ENCODE measurements at places on chromosomes 2 and 18. TPM values are rescaled to one million over a fixed set of nuclear protein-coding genes. Genes with fewer than 3 reads are reported as not detected.

RAB10 gene
- total RNA-seq, result 91.9 TPM

LINC00305 gene
- not detected for total RNA-seq

C2orf78 gene
- not detected for total RNA-seq

SLC39A6 gene
- total RNA-seq, result 11.4 TPM

UGT1A4 gene
- total RNA-seq, result not detected

- DNase-seq, result no peak
Observed at GRCh38 chr2:228689053-228689452, 507.6 kb upstream of the SPHKAP start.
